ENCODE measurements at places on chromosomes 7 and 10.

GRCh38 chr10:79496896-79497295 is 15.4 kb upstream of the EIF5AL1 start:
- DNase-seq, result no peak

DNA sequence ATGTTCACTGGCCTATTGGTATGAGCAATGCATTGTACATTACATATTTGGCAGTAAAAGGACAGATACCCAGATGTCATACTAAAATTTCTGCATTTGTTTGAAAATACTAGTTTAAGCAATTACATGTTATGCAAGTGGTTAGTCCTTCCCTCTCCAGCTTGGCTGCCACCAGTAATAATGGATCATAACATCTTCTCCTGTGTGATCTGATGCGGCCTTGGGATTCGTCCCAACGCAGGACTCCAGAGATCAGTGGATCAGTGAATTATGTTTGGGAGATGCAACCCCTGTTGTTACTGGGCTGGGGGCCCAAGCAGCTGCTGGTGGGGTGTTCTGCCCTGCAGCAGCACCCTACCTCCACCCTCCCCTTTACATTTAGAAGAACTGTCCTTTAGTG is 11.2 kb upstream of the PDK4 start:
- DNase-seq, result no peak

- peak; percentile 9 for DNase-seq
These were observed 482 bp upstream of the ERCC6 start for GRCh38 chr10:49539320-49539885.

DNA sequence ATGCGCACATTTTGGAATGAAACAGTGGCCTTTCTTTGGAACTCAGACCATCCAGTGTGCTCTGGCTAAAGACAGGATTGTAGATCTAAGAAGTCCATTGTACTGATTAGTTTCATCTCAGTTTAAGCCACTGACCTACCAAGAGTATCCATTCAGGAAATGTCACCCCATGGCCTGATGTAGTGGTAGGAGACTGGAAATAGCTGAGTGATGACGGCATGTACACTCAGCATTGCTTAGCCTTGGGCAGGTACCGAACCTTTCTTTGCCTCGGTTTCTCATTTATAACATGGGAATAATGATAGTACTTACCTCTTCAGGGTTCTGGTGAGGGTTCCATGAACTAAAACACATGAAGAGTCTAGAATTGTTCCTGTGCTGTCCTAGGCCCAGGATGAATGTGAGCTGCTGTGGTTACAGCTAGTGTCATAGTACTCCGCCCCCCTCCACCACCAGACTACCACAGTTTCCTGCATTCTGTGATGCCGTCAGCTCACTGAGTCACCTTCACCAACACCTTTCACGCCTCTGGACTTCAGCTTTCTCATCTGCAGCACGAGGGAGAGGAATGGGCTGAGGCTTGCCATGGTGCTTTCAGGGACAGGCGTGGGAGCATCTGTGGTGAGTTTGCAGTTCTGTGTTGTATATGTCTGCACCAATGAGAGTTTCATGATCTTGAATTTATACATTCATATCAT is 484.0 kb upstream of the GALNT17 start:
- peak; percentile 56 for DNase-seq

DNA sequence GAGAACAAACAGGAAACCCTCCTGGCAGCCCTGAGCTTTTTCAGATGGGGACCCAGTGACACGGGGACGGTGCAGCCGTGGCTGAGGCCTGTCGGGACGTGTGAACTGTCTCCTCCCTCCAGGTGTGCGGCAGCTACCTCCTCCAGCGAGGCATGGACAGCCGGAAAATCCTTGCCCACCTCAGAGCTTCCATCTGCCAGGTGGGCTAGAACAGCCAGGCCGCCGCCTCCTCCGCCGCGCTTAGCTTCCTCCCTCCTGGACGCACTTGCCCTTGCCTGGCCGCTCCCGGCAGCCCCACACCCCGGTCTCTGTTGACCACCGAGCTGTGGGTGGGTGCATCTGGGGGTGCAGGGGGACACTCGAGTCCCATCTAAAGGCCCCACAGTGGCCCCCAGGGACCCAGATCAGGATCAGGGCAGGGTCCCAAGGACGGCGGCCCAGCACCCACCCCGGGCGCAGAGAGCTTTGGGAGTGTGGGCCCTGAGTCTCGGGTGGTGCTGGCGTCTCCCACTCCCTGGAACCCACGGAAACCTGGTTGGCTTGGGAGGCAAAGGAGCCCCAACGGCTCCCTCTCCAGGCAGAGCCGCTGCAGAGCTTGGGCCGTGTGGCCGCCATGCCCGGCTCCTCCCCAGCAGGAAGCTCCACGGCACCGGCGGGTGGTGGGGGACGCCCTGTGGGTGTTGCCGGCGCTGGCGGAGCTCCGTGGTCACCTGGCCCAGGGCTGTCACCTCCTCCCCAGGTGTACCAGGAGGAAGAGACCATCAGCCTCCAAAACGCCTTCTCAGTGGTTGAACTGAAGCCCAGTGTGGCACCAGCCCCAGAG is 32.9 kb upstream of the UTF1 start:
- DNase-seq, result no peak

Data from activated CD4-positive, alpha-beta T cell treated with anti-CD3 and anti-CD28 coated beads, Interleukin-2, amount 50 U/mL, for 4 hours (primary cell).